ENCODE measurements at places on chromosomes 5 and 9.

- no peak for DNase-seq
These were observed 290.8 kb downstream of the DNAH5 start for GRCh38 chr5:13653709-13654108.

DNA sequence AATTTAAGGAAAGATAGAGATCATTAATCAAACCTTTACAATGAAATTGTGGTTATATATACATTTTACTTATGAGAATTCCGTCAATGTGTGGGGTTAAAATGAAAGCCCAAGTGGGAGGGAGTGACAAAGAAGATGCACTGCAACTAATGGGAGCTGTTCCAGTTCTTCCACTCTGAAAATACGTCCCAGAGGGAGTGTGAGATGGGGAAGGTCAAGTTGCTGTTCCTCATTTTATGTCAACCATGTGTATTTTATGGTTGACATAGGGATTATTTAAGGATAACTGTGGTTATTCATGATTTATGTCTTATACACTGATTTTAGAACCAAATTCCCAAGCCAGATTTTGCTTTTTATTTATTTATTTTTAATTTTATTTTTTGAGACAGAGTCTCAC lies 14.2 kb upstream of the RGS3 start:
- peak; percentile 43 for DNase-seq

DNA sequence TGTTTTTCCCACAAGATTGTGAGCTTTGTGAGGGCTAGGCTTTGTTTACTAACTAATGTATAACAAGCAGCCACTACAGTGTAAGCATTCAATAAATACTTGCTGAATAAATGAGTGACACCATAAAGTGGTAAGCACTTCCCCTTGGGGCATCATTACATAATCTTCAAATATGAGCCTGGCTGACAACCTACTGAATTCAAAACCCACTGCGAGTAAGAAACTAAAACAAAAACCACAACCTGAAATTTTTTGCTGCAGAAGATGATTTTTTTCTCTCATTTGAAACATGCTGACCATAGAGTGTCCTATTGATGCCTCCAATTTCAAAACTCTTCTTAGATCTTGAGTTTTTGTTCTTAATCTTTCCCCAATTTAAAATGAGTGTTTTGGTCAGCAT lies 331.3 kb upstream of the CCNG1 start:
- no peak for DNase-seq

- no peak for DNase-seq
These were observed 178.4 kb upstream of the MVB12B start for GRCh38 chr9:126147936-126148870.

- no peak for DNase-seq
These were observed 141.0 kb downstream of the OLFM1 start for GRCh38 chr9:135228345-135228982.

GRCh38 chr9:109776391-109776790 lies 3.6 kb upstream of the PALM2AKAP2 start:
- DNase-seq = no peak

- peak; percentile 87 for DNase-seq
These were observed 27.9 kb downstream of the USP20 start for GRCh38 chr9:129863059-129863690.

- DNase-seq = no peak
These were observed 108.4 kb downstream of the KCNIP1 start for GRCh38 chr5:170612256-170612678.

- DNase-seq = peak; percentile 21
These were observed 1264.5 kb upstream of the ACO1 start for GRCh38 chr9:31119890-31120454.
